ENCODE measurements at places on chromosomes 1 and 21.

GRCh38 chr1:14424325-14425002 lies 174.0 kb upstream of the KAZN start:
- no peak for DNase-seq

DNA sequence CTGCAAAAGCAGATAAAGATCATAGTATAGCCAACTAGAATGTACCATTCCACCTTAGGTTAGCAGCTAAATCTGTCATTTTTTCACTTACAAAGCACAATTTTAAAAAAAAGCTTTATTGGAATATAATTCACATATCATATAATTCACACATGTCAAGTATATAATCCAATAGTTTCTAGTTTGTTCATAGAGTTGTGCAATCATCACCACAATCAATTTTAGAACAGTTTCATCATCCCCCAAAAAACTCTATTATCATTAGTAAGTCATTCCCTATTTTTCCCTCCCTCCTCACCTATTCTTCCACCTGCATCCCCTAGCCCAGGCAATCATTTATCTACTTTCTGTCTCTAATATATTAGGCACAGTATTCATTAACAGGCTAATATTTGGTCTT lies 32.0 kb upstream of the INSL5 start:
- DNase-seq = no peak

- no peak for DNase-seq
Measured at GRCh38 chr1:55402671-55403464, 187.7 kb upstream of the USP24 start.

GRCh38 chr1:200546577-200546976 lies 74.0 kb downstream of the KIF14 start:
- no peak for DNase-seq

DNA sequence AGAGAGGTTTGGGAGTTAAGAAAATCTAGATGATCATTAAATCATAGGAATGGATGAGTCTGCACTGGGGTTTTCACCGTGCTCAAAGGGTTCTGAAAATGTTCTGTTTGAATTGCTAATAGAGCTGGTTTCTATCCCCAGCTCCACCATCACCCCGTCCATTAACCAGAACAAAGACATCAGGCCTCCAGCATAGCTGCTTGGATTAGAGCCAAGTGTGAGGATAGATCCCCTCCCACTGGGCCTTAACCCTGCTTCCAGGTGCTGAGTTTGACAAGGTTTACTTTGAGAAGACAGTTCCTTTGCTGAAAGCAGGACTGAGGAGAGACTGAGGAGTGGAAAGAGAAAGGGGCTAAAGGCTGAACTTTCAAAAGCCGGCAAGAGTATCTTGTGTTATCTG lies 48.3 kb downstream of the MPZL1 start:
- DNase-seq = no peak

DNA sequence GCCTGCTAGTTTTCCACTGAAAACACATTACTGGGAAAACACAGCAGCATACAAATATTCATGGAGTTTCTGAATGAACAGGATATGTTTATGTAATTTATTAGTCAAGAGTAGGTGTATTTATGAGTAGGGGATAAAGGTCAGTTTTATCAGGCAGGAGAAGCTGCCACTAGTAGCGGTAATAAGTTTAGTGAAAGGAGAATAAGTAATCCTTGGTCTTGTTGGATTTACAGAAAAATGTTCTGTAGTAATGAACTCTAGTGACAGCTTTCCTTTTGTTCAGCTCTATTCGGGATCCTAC lies 1.2 kb downstream of the MAST2 start:
- no peak for DNase-seq

DNA sequence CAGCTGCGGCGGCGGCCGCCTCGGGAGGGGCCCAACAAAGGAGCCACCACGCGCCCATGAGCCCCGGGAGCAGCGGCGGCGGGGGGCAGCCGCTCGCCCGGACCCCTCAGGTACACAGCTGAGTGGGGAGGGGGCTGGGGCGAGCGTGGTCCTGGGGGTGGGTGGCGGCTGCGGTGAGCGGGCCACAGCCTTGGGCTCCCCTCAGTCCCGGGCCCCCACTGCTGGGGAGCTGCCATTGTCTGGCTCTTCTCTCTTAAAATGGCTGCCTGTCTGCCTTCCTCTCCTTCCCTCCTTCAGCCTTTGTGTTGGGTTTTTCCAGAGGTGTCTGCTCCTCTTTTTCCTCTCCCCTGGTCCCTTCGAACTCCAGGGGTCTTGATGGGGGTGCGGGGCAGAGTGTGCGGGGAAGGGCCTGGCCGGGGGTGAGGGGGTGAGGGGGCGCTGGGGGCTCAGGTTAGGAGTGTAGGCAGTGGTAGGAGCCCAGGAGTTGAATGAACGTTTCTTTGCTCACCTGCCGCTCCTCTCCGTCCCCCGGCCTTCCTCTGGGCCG lies 1.7 kb downstream of the ARID1A start:
- DNase-seq = no peak

DNA sequence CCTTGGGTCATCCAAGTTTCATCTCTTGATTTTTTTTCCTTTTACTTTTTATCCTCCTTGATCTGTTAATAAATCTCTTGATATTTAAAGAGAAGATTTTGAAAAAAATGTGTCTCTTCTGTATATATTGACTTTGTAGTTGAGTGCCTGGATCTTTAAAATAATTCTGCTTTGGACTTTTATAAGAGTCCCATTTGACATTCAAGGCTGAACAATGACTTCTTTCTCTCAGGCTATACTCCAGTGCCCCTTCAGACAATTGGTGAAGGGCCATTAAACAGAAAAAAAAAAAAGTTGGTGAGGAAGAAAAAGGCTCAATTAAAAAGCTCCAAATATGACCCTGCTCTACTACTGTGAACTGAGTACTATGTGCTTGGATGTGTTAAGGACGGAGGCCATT lies 40.9 kb upstream of the CITED4 start:
- DNase-seq = no peak

DNA sequence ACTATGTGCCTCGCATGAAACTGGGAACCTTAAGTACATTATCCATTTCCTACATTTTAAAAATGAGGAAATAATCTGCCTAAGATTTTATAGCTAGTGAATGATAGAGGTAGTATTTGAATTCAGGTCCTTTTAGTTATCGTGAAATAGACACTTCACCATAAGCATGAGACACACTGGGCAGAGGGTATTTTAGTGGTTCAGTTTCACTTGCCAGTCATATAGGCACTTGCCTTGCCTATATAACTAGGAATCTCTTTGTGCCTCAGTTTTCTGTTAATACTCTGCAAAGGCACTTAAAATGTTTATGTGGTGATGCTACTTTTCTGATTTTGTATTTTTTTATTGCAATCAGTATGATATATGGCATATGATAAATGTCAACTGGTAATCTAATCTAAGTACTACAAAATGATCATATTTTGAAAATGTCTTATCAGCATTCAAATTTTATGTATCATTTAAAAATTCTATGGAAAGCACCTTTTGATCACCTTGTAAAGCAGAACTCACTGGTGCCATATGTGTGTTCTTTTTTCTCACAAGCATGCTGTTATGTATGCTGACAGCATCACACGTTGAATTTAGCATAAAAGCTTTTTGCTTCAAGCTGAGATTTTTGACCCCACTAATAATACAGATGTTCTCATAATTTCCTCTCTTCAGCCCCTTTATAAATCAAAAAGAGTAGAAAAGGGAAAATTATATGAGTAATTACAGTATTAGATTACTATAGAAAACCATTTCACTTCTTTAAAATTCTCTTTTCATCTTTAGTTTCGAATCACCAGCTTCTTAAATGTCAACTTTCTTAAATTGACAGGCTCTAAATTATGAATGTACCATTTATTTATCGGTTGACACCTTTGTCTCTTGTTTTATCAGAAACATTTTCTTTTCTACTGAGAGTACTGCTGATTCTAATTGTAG lies 52.6 kb downstream of the RPS6KC1 start:
- DNase-seq = no peak

- DNase-seq = no peak
Measured at GRCh38 chr1:224085421-224086108, 28.3 kb upstream of the FBXO28 start.

GRCh38 chr1:183783342-183783741 lies 21.6 kb upstream of the RGL1 start:
- DNase-seq = no peak

DNA sequence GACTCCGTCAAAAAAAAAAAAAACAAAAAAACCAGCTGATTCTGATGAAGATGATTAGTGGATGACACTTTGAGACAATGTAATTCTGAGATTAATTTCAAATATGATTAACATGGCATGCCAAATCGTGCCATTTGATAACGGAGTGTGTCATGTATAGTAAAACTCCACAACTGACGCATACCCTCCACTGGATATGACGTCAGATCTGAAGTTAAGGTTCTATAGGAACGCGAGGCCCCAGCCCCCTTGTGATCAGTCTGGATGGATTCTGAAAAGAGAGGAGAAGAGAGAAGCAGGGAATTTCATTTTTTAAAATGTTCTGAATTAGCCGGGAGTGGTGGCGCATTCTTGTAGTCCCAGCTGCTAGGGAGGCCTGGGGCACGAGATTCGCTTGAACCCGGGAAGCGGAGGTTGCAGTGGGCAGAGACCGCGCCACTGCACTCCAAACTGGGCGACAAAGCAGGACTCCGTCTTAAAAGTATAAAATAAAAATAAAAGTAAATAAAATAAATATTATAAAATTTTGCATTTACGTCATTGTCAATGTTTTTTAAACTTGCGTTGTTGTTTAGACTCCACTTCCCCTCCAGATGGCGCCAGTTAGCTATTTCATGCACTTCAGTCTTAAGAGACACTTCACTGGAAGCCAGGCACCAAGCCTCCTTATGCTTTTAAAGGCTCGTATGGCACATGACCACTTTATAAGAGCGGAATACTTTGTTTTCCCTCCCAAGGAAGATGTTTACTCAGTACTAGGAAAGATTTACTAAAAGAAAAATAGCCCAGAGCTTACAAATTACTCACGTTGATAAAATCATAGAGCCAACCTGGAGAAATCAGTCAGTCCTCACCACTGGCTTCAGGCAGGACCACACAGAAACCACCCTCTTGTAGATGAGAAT lies 65.5 kb downstream of the UBE2U start:
- peak; percentile 74 for DNase-seq

DNA sequence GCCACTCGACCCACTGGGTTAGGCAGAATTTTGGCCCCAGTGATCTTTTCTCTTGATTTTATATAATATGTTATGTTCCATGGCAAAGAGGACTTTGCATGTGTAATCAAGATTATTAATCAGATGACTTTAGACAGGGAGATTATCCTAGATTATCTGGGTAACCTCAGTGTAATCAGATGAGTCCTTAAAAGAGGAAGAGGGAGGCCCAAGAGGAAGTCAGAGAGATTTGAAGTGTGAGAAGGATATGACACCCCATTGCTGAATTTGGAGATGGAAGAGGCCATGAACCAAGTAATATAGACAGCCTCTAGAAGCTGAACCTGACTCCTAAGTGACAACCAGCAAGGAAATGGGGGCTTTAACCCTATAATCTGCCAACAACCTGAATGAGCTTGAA lies 117.1 kb upstream of the CSF3R start:
- no peak for DNase-seq

- DNase-seq = no peak
Measured at GRCh38 chr1:8455700-8456307, 137.9 kb downstream of the SLC45A1 start.

DNA sequence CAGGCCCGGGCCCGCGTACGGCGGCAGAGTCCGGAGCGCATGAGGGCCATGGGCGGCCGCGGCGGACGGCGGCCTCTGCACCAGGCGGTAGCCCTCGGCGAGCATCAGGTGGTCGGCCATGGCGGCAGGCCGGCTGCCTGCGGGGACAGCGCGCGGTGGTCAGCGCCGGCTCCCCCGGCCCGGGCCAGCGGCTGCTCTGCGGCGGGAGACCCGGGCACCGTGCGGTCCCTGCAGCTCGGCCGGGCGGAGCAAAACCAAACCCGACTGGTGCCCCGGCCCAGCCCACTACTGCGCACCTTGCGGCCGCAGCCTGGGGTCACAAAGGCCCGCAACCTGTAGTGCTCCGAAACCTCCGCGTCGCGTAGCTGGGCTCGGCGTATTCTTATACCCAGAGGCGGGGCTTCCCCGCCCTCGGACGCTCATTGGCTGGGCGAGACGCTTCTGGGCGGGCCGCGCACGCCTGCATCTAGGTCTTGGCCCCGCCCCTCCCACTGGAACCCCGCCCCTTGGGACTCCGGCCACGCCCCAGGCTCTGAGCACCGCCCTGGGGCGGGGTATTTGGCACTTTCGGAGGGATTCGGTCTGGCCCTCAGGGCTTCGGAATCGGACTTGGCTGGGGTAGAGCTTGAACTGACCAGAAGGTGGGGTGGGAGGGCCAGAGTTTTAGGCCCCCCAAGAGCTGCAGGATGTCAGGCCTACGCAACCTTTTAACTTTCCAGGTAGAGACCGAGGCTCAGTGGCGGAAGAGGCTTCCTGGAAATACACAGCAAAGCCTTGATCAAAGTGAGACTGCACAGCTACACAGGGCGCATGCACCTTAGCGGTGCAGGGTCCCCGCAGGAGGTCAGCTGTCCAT lies at the start of gene CITED4:
TSS of gene CITED4 (minus strand) at position 356 of the 856 bp plus-strand sequence. CDS start at position 120, 236 bp downstream.
- DNase-seq = peak; percentile 92

DNA sequence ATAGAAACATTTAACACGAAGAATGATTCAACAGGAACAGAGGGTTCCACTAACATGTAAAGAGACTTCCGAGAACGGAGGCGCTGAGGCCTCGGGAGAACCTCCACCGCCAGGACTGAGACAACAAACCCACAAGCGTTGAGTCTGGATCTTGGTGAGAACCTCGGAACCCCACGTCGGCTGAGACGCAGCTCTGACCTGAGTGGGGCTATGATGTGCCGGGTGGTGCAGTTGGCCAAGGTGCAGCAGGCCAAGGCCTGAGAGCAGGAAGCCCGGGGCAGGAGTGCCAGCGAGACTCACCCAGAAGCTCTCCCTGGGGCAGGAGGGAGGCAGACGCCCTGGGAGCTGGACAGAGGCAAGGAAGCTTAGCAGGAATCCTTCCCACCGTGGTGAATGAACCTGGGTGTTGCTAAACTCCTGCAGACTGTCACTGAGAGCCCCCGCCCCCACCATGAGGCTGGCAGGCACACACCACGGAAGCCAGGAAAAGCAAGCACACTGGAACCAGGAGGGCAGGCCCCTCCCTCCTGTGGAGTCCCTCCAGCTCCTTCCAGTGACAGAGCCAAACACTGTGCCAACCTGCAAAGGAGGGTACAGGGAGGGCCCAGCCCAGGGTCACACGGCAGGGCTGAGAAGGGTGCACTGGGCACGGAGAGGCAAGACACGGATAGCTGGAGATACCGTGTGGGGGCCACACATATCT lies 34.8 kb downstream of the WDR4 start:
- DNase-seq = no peak

DNA sequence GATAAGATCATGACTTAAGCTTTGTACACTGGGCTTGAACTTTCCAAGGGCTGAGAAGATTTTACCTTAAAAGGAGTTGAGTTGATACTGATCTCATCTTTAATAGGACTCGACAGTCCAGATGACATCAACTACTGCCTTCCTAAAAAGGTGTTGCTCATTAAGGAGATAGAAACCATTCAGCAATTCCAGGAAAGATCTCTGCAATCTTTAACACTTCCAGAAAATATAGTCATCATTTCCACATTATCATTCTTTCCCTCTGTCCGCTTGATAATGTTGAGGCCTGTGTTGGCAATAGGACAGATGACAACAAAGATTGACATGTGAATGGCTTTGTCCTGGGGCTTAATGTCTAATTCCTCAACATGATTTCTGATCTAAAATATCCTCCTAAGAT lies 145.4 kb upstream of the C1orf21 start:
- DNase-seq = no peak

All from NCI-H460 (cell line).